ENCODE measurements at places on chromosomes 1 and 21.

DNA sequence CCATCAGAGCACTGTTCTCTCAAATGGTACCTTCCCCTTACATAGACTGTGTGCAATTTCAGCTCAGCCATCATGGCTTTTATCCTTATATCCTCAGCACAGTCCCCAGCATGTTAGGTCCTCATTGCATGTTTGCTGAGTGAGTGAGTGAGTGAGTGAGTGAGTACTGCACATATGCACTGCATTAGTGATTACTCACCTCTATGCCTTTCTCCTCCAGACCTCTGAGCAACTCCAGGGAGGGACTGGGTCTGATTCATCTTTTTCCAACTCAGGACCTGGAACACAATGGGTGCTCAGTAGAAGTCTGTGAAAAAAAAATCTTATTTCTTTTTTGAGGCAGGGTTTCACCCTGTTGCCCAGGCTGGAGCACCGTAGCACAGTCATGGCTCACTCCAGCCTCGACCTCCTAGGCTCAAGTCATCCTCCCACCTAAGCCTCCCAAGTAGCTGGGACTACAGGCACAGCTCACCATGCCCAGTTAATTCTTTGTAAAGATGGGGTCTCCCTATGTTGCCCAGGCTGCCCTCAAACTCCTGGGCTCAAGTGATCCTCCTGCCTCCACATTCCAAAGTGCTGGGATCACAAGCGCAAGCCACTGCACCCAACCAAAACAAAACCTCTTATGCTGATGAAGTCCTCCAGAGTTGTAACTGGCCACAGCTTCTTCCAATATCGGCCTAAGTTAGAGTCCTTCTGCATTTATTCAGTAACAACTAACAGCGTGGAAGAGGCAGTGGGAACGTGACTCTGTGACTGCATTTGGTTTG lies 23.7 kb downstream of the RNU5D-1 start:
- peaks cover 4% of the 10 kb centered on the region for H3K4me1 ChIP-seq
- H3K4me3 ChIP-seq: no peak overlapping the region
- no peaks in the 10 kb centered on the region for H3K27me3 ChIP-seq
- no peaks in the 10 kb centered on the region for H3K36me3 ChIP-seq

DNA sequence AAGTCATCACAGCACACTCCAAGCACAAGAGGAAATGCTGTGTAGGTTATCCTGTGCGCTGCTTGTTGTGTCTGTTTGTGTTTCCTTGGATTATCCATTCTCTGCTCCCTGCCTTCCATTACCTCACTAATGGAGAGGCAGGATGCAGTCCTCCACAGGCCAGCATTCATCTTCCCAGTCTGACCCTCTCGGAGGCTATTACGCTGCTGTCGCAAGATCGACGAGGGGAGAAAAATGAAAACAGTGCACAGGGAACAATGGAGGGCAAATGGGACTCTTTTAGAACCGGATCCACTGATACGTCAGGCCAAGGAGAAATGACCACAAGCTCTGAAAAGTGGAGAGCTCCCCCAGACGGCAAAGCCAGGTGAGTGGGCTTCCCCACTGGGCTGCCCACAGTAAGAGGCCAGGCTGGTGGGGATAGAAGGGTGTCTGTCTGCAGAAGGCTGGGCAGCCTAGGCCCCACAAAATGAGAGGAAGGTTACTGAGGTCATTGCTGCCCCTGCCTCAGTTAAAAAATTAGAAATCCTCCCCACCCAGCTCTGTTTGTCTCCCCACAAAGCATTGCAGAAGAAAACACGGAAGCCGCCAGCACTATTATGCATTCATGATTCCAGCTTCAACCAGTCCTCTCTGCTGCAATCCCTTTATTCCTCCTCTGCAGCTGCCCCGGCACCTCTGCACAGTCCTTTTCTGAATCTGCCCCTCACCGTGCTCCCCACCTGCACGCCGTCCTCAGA lies 21.7 kb downstream of the LRRN2 start:
- H3K4me1 ChIP-seq: no peaks in the 10 kb centered on the region
- no peak overlapping the region for H3K27ac ChIP-seq
- H3K4me3 ChIP-seq: no peak overlapping the region
- H3K36me3 ChIP-seq: no peaks in the 10 kb centered on the region
- H3K27me3 ChIP-seq: peaks cover 42% of the 10 kb centered on the region
- no peak for DNase-seq

- H3K36me3 ChIP-seq: peaks cover 20% of the 10 kb centered on the region
- no peak overlapping the region for H3K27ac ChIP-seq
- no peak for DNase-seq
- H3K27me3 ChIP-seq: no peaks in the 10 kb centered on the region
- H3K4me1 ChIP-seq: peaks cover 50% of the 10 kb centered on the region
- peak overlapping the region; percentile 7 for H3K4me3 ChIP-seq
Measured at GRCh38 chr1:32112806-32113375, 5.0 kb downstream of the KPNA6 start.

GRCh38 chr1:54335011-54335754 lies 71.0 kb downstream of the SSBP3 start:
- H3K4me3 ChIP-seq: no peak overlapping the region
- peaks cover 81% of the 10 kb centered on the region for H3K4me1 ChIP-seq
- no peaks in the 10 kb centered on the region for H3K27me3 ChIP-seq
- DNase-seq: no peak
- peaks cover 12% of the 10 kb centered on the region for H3K36me3 ChIP-seq
- peak overlapping the region; percentile 69 for H3K27ac ChIP-seq

Data from effector memory CD8-positive, alpha-beta T cell (primary cell).